ENCODE measurements at places on chromosomes 11 and 22.

DNA sequence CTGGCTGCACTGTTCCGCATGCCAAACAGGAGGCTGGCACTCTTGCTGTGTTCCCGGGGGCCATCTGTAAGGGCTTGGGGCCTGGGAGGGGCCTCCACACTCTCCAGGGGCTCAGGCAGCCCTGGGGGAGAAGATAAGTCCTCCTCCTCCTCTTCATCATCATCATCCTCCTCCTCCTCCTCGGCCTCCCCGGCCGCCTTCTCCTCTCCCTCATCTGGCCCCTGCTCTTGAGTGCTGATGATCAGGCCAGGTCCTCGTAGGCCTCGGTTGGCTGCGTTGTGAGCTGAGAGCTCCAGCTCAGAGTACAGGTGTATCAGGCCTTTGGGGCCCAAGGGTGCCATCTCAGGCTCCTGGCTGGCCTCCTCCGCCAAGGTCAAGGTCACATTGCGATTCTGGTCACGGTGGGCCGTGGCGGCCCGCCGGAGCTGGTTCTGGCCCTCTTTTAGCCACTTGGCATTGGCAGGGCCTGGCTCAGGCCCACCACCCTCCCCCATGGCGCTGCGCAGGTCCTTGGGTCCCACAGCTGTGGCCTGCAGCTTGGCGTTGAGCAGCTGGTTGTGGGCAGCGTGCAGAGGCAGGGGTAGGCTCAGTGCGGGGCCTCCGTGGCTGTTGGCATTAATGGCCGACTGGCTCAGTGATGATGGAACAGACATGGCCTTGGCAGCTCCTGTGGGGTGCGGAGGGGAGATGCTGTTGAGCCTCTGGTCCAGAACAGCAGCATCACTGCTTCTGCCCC, 8.0 kb downstream of the APBB1 start:
- no peak for DNase-seq

DNA sequence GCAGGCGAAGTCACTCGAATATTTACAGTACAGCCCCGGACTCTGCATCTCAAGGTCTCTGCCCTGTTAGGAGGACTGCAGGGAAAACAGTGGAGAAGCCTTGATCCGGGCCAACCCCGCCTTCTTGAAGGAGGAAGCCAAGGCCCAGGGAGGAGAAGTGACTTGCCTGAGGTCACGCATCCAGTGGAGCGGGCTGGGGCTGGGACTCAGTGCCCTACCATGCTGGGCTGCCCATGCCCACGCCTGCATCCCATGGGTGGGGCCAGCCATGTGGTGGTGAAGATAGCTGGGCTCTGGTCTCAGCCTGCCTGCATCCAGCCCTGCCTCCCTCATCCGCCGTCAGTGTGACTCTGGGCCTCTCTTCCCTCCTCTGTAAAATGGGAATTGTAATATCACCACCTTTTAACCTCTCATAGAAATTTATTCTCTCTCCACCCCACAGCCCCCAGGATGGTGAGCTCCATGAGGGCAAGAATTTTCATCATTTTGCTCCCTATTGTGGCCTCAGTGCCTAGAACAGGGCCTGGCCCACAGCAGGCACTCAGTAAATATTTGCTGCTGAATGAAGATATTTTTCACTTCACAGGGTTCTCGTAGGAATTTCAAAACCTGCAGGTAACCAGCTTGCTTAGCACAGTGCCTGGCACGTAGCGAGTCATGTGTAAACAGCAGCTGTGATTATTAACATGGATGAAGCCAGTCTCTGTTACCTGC, 57.3 kb downstream of the OTOG start:
- no peak for DNase-seq

DNA sequence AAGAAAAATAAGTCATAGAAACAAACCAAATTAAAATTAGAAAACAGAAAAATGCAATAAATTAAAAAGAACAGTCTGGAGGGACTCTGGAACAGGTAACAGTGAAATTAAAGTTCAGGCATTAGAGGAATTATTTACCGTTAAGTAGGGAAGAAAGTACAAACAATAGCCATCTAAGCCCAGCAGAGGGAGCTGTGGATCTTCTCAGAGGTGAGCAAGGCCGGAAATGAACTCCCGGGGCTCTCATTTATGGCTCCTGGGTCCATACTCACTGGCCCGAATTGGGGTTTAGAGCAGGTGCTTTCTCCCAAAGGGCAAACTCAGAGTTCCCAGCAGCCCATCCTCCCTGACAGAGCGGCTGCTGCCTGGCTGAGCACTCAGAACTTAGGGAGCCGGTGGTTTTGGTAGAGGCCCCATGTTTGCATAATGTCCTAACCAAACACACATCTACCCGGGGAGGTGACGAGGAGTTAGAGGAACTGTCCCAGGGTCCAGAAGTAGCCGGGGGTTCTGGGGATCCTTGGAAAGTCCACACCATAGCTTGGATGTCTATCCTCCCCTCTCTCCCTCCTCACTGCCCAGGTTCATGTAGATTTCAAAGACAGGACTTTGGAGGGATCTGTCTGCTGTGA, 87.8 kb upstream of the VPREB1 start:
- DNase-seq: no peak

- no peak for DNase-seq
These were observed 77.1 kb upstream of the CD82 start for GRCh38 chr11:44488165-44488965.

DNA sequence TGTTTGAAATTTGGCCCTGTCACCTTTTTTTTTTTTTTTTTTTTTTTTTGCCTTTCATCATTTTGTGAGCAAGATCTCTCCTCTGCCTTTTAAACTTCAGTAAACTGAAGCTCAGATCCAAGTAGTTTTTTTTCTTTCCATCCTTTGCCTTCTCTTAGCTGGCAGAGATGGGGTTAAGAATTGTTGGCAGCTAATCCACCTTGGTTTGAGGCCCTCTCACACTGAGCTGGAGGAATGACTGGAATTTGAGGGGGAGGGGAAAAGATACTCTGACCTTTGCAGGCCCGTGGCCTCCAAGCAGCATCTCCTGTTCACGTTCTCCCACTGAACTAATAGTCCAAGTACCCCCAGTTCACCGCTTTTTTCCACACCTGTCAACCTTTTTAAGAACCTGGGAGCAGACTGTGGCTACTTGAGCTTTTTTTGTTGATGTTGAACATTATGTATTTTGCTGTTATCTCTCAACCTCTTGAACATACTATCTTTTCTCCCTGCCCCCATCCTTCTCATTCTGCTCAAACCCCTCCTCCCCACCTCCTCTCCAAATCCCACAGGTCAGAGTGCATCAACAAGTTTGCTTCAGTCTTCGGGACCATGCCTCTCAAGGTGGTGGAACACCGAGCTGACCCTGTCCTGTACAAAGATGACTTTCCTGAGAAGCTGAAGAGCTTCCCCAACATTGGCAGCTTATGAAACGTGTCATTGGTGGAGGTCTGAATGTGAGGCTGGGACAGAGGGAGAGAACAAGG, 66.2 kb downstream of the ALX4 start:
- no peak for DNase-seq
